HS-5 (cell line): ENCODE measurements at places on chromosomes 12 and 14.

DNA sequence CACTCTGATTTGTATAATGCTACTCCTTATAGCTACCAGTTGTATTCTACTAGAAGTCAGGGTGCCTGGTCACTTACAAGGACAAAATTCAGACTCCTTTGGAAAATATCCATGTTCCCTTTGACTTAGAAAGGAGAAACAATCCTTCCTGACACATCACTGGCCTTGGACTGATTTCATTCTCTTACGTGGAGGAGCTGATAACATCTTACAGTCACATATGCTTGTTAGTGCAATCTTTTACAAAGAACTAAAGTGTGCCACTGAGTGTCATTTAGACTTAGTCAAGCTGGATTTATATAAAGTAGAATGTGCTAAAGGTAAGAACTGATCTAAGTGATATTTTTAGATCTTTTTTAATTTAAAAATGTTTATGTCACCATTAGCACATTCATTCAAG, 131.0 kb upstream of the TMTC2 start:
- DNase-seq = no peak

- DNase-seq = peak; percentile 30
These were observed 277.4 kb upstream of the SOX5 start for GRCh38 chr12:24226745-24227350.

DNA sequence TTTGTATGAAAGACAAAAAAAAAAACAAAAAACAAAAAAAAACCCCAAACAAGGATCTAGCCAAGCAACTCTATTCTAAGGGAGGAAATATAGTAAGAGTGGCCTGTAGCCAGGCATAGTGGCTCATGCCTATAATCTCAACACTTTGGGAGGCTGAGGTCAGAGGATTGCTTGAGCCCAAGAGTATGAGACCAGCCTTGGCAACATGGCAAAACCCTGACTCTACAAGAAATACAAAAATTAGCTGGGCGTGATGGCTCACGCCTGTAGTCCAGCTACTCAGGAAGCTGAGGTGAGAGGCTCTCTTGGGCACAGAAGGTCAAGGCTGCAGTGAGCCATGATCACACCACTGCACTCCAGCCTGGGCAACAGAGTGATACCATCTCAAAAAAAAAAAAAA, 47.9 kb downstream of the TMEM117 start:
- DNase-seq = no peak

DNA sequence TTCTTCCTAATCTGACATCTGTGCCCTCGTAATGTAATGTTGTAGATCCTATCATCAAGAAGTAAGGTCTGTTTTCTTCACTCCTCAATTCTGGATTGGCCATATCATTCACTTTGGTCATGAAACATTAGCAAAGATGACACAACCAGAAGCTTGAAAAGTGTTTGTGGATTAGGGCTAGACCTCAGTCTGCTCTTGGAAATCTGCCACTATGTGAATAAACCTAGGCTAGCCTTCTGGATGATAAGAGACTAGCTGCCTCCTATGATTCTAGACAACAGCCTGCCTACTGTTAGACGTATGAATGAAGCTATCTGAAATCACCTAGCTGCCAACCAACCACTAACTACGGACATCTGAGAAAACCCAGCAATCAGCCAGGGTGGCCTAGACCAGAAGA, 38.7 kb upstream of the LYZ start:
- no peak for DNase-seq

- no peak for DNase-seq
These were observed 166.6 kb downstream of the SSPN start for GRCh38 chr12:26361964-26362363.

- no peak for DNase-seq
These were observed 56.8 kb downstream of the CDK17 start for GRCh38 chr12:96343347-96343954.

GRCh38 chr14:51008446-51008845, 64.2 kb upstream of the PYGL start:
- no peak for DNase-seq

- no peak for DNase-seq
These were observed 178.5 kb downstream of the DAD1 start for GRCh38 chr14:22410497-22410896.

DNA sequence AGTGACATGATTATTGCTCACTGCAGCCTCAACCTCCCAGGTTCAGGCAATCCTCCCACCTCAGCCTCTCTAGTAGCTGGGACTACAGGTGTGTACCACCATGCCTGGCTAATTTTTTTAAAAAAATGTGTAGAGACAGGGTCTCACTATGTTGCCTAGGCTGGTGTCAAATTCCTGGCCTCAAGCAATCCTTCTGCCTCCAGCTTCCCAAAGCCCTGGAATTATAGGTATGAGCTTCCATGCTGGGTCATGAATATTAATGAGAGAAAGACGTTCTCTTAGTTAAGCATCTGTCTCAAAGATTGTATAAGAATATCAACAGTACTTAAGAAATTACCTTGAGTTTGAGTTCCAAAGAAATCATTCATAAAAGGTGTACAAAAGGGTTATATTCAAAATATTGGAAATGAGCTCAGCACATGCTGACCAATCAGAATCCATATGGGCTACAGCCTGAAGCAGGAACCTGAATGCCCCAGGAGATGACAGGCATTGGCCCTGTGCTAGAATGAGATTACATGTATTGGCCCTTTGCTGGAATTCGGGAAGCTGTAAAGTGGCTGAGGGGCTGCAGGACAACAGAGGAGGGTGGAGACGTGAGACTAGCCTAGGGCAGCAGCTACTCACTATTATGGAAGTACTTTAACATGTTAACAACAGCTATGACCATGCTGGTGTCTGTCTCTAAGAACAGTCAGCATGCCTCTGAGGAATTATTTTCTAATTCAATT, 157.0 kb upstream of the CPNE8 start:
- DNase-seq = no peak

DNA sequence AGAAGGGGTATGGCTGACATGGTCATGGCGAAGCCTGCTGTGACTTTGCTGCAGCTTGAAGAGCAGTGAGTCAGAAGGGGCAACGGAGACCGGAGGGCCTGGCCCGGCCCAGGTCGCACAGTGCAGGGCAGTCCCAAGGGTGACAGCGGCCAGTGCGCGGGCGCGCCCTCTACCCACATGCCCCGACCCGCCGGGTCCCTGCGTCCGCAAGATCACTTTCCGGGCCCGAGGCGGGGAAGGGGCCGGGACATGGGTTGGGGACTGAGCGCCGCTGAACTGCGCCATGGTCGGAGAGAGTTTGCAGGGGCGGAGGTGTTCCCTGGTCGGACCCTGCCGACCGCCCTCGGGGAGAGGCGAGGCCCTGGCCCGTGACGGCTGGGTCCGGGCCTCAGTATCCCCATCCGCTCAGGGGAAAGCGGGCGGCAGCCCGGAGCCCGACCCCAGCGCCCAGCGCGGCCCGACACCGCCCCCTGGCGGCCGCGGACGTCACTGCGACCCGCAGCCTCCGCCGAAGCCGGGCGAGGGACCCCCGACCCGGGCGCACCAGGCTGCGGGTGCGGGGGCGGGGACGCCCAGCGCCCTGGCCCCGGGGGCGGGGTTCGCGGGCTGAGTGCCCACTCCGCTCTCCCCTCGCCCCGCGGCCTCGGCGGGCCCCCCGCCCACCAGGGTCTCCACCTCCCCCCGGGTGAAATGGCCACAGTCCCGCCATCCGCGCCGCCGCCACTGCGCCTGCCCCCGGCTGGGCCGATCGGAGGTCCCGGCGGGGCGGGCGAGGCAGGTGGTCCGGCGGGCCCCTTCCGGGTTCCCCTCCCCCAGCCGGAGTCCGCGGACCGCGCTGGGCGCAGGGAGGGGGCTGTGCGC, 7.2 kb upstream of the ANKRD9 start:
- no peak for DNase-seq

GRCh38 chr14:64681796-64682710, 22.2 kb upstream of the PLEKHG3 start:
- no peak for DNase-seq

- DNase-seq = no peak
These were observed 111.0 kb downstream of the MNAT1 start for GRCh38 chr14:60845523-60845922.
